ENCODE measurements at places on chromosomes 5 and 9.

DNA sequence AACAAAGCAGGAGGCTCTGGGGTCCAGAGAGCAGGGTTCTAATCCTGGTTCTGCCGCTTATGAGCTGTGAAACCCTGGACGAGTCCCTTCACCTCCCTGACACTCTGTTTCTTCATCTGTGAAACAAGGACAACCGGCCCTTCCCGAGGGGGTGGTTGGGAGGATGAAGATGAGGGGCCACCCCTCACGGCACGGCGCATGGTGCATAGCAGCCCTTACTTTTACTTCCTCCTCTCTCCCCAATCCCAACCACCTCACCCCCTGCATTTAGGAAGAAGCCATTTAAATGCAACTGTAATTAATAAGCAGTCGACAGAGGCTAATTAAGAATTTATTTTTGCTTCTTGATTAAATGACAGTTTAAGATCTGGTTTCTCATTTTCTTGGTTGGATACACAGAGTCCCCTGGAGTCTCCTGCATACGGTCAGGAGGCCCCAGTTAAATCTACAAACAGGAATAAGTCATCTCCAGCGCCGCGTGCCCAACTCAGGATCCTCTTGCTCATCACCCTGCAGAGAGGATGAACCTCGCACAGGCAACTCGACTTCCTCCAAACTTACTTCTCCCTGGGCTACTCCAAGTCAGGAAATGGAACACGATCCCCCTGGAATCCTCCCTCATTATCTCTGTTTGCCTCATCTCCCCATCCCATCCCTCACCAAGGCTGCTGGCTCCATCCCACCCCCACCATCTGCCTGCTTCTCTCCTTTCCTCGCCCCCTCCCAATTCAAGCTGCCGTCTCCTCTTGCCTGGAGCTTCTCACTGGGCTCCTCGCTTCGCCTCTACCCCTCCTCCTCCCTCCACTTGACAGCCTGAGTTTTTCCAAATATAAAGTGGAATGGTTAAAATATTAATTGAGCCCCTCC, 95.9 kb downstream of the HRH2 start:
- no peak for DNase-seq

GRCh38 chr5:124234022-124234769, 512.2 kb downstream of the ZNF608 start:
- no peak for DNase-seq

GRCh38 chr5:173777149-173777548, 111.0 kb upstream of the CPEB4 start:
- no peak for DNase-seq

GRCh38 chr9:17013010-17013409, 121.8 kb upstream of the CNTLN start:
- DNase-seq, result no peak

DNA sequence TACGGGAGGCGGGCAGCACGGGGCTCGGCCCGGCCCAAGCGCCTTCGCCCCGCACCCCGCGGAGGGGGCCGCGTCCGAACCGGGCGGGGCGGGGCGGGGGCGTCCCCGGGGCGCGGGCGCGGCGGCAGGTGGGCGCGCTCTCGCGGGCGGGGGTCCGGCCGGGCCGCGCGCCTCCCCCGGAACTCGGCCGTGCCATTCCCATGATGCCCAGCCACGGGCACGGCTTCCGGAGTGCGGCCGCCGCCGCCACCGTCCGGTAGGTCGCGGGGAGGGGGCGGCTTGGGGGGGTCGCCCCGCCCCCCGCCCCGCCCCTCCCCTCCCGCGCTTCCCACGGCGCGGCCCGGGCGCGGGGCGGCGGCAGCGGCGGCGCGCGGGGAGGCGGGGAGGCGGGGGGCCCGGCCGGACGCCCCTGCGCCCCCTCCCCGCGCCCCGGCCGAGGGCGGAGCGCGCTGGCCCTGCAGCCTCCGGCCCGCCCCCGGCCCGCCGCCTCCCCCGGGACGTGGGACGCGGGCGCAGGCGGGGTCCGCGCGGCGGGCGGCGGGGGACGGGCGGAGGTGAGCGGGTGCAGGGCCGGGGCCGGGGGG, at the start of gene PPP1R26:
Gene PPP1R26 (plus strand): TSS at position 314 of the 584 bp plus-strand sequence. CDS start 4,729 bp downstream, outside the sequence.
- DNase-seq, result no peak

DNA sequence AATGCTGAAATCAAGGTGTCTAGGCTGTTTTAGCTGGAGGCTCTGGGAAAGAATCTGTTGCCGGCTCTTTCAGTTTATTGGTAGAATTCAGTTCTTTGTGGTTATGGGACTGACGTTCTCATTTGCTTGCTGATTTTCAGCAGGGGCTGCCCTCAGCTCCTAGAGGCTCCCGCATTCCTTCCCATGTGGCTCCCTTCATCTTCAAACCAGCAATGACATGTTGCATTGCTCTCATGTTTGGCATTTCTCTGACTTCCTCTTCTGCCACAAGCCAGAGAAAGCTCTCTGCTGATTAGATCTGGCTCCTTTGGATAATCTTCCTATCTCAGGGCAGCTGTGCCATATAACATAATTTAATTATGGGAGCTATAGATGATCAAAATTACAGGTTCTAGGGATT, 360.3 kb downstream of the LRRC70 start:
- DNase-seq, result no peak

GRCh38 chr9:27732494-27732893, 159.2 kb upstream of the C9orf72 start:
- no peak for DNase-seq

- DNase-seq, result no peak
These were observed 92.0 kb downstream of the SNCAIP start for GRCh38 chr5:122404018-122404417.

GRCh38 chr9:104993291-104993963, 65.5 kb upstream of the ABCA1 start:
- DNase-seq, result no peak

DNA sequence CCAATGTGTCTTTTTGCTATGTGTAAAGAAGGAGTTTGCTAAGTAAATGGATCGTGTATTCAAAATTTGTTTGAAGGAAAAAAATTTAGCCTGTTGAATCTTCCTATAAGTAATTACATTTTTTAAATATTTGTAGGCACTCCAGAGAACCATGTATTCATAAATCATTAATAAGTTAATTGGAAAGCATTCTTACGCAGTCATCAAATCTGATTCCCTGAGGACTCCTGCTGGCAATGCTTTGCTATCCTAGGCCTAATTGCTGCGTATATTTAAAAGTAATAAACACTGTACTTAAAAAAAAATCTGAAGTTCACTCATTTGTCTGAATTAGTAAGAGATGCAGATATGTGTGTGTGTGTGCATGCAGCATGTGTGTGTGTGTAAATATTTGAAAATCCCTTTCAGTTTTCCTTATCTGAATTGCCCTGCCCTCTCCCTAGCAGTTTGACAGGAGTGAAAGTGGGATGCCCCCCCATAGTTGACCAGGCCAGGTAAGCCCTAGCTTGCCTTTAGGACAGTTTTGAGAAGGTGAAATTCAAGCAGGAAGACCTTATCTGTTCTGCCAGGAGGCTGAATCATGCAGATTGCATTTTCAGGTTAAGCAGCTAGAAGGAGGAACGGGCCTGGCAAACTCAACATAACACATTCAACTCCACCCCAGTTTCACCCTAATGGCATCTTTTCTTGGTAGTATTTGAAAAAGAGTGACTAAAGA, 81.2 kb upstream of the DNAH5 start:
- no peak for DNase-seq

- no peak for DNase-seq
These were observed 188.5 kb upstream of the CCNG1 start for GRCh38 chr5:163248871-163249270.

DNA sequence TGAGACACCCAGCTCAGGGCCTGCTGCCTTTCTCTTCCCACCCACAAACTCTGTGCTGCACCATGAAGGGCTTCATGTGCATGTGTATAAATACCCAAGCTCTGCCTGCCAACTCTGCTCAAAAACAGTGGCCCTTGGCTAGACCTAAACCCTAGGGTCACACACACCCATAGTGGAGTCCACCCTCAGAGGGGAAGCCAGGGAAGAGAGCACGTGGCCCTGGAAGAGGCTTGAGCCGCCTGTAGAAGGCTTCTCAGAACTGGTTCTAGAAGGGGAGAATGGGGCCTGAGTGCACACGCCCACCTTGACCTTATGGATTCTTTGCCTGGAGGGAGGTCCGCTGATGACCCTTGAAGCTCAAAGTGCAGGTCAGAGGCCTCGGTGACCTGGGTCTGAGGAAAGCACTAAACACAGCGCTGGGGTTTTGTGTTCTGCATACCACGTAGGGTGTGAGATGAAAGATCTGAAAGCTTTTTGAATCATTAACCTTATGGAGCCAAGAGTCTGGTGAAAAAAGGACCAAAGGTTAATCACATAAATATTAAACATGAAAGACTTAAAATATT, 60.6 kb downstream of the CYFIP2 start:
- DNase-seq, result no peak
